Vagina (tissue), 2 donors: ENCODE measurements at places on chromosomes 5 and 9. TPM values are rescaled to one million over a fixed set of nuclear protein-coding genes. Genes with fewer than 3 reads are reported as not detected.

- H3K27ac ChIP-seq, result no peak overlapping the region
- DNase-seq, result no peak
- no peak overlapping the region for H3K4me3 ChIP-seq
- H3K27me3 ChIP-seq, result no peaks in the 10 kb centered on the region
- no peaks in the 10 kb centered on the region for H3K36me3 ChIP-seq
These were observed 44.7 kb downstream of the RGS3 start for GRCh38 chr9:113508111-113508749.

Gene GNA14
- total RNA-seq, result 11.0 TPM

- H3K27ac ChIP-seq, result no peak overlapping the region
- H3K27me3 ChIP-seq, result no peaks in the 10 kb centered on the region
- H3K36me3 ChIP-seq, result no peaks in the 10 kb centered on the region
These were observed 48.8 kb downstream of the BARX1 start for GRCh38 chr9:93906195-93906880.

- H3K4me1 ChIP-seq, result peaks cover 84% of the 10 kb centered on the region
- H3K4me3 ChIP-seq, result peak overlapping the region; percentile 34
- peak overlapping the region; percentile 97 for H3K27ac ChIP-seq
- DNase-seq, result no peak
These were observed 25.9 kb downstream of the ERGIC1 start for GRCh38 chr5:172859966-172860365.

DNA sequence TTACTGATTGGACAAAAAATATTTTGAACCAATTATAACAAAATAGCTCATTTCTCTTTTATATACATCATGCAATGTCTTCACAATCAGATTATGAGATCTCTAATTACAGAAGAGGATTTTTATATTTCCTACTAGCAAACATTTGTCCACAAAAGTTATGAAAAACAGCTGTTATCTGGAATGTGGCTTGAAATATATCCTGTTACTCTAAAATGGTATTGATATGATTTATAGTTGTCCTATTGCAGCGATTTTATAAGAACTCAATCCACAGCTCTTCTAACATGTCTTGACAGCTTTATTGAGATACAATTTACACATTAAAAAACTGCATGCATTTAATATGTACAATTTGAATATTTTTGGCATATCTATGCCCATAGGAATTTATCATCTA lies 779.9 kb upstream of the ACO1 start:
- H3K4me1 ChIP-seq, result no peaks in the 10 kb centered on the region
- no peaks in the 10 kb centered on the region for H3K27me3 ChIP-seq
- H3K36me3 ChIP-seq, result no peaks in the 10 kb centered on the region
- no peak overlapping the region for H3K4me3 ChIP-seq

Gene OR2K2
- 1.5 TPM for total RNA-seq

GRCh38 chr5:170223360-170223759 lies 9.4 kb upstream of the C5orf58 start:
- no peaks in the 10 kb centered on the region for H3K4me1 ChIP-seq
- no peak overlapping the region for H3K27ac ChIP-seq
- H3K4me3 ChIP-seq, result no peak overlapping the region
- no peaks in the 10 kb centered on the region for H3K27me3 ChIP-seq
- H3K36me3 ChIP-seq, result no peaks in the 10 kb centered on the region

Gene STPG3
- not detected for total RNA-seq

Gene DTWD2
- 7.9 TPM for total RNA-seq

Gene ROR2
- total RNA-seq, result 22.3 TPM

Gene CCDC152
- total RNA-seq, result not detected

- H3K36me3 ChIP-seq, result no peaks in the 10 kb centered on the region
- no peak overlapping the region for H3K27ac ChIP-seq
- H3K4me1 ChIP-seq, result no peaks in the 10 kb centered on the region
- H3K4me3 ChIP-seq, result no peak overlapping the region
These were observed 247.6 kb upstream of the FBXL7 start for GRCh38 chr5:15252331-15252730.

Gene KIF27
- 6.1 TPM for total RNA-seq

- peaks cover 9% of the 10 kb centered on the region for H3K36me3 ChIP-seq
- peaks cover 9% of the 10 kb centered on the region for H3K4me1 ChIP-seq
- H3K27me3 ChIP-seq, result no peaks in the 10 kb centered on the region
- no peak for DNase-seq
- no peak overlapping the region for H3K4me3 ChIP-seq
These were observed 6.9 kb downstream of the TSC1 start for GRCh38 chr9:132937463-132937901.

DNA sequence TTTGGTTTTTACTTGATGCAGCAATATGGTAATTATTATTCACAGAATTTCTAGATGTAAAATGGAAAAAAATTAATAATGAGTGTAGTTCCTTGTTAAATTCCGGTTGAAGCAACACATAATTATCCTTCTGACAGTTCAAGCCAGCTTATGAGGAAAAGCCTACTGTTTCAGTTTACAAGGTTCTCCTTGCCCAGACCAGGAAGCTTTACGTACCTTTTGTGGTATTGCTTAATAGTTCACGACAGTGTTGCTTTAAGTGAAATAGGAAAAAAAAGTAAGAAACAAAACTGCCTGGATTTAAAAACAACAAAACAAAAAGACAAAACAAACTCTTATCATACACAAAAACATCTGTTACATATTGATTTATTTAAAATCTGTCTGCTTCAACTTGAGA lies 547.3 kb upstream of the C9orf72 start:
- no peaks in the 10 kb centered on the region for H3K4me1 ChIP-seq
- no peaks in the 10 kb centered on the region for H3K27me3 ChIP-seq
- no peak for DNase-seq
- H3K36me3 ChIP-seq, result no peaks in the 10 kb centered on the region

- DNase-seq, result no peak
- H3K4me3 ChIP-seq, result no peak overlapping the region
- H3K4me1 ChIP-seq, result no peaks in the 10 kb centered on the region
- no peaks in the 10 kb centered on the region for H3K27me3 ChIP-seq
- no peak overlapping the region for H3K27ac ChIP-seq
These were observed 439.6 kb upstream of the PTGER4 start for GRCh38 chr5:40240111-40240510.

Gene ORM2
- total RNA-seq, result not detected

Gene PDE6A
- 0.25 TPM for total RNA-seq

GRCh38 chr9:133113949-133114885 lies 6.8 kb downstream of the RALGDS start:
- peak overlapping the region; percentile 62 for H3K27ac ChIP-seq
- H3K4me3 ChIP-seq, result no peak overlapping the region
- no peaks in the 10 kb centered on the region for H3K27me3 ChIP-seq

Gene ZNF367
- 0.74 TPM for total RNA-seq

DNA sequence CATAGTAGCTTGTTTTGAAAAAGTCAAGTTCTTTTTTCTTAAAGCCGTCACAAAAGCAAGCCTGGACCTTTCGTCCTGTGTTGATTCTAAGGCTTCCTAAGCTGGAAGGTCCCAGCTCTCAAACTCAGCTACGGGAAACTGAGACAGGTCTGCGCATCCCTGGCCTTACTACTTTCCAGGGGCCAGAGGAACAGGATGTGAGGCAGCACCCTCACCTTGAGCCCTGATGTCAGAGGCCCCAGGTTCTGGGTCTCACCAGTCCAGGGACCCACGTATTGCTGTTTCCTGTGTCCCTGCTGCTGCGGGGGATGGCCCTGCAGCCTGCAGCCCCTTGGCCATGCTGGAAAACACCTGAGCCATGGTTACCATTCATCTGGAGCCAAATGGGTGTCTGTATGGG lies 123.9 kb downstream of the COL23A1 start:
- no peak for DNase-seq
- H3K4me1 ChIP-seq, result peaks cover 14% of the 10 kb centered on the region
- H3K27me3 ChIP-seq, result no peaks in the 10 kb centered on the region
- H3K27ac ChIP-seq, result no peak overlapping the region
- no peak overlapping the region for H3K4me3 ChIP-seq

DNA sequence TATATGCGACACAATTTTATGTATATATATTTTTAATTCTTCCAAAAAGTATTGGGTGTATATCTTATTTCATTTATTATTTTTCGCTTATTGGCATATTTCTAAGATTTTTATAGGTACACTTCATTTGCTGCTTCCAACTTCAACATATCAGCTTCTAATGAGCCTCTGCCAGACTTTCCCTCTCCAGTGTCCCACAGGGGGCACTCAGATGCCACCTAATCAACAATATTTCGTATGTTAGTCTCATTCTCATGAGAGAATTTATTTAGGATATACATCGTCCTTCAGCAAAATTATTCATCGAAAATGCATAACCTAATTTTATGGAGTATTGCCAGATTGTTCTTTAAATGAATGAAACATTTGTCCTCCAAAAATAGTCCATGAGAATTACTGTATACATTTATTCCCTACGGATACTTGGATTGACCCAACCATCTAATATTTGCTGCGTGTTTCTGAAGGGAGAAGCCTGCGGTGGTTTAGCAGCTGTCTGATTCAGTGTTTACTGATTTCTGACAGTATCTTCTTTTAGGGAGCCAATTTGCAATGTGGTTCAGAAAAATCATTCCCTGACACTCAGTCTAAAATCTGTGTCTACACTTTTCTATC lies 100.6 kb upstream of the SELENOP start:
- no peaks in the 10 kb centered on the region for H3K36me3 ChIP-seq
- no peaks in the 10 kb centered on the region for H3K27me3 ChIP-seq
- H3K4me1 ChIP-seq, result no peaks in the 10 kb centered on the region
- no peak overlapping the region for H3K27ac ChIP-seq
- DNase-seq, result no peak
- H3K4me3 ChIP-seq, result no peak overlapping the region

DNA sequence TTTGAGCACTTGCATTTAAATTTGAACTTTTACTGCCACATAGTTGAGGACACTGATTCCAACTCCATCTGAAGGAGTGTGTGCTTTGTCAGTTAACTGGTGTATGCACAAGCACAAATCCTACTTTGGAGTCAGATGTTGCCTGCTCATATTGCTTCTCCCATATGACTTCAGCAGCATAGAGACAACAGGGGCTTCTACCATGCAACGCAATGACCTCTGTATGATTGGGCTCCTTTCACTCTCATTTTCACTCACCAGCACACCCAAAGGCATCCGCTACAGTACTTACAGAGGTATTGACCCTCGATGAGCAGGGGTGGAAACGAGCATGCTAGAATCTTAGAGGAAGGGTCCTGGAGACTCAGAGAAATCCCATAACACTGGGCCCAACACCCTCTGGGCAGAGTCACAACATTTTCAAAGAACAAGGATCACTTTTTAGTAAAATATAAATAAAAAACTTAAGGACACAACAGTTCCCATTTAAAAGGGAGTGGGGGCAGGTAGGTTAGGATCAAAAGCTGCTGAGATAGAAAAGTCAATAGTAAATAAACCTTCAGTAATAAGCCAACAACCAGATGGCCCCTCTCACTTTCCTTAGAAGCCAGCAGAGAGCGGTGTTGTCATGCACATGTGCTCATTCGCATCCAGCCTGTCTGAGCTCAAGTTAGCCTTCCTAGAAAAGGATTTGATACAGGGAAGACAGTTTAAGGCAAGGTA lies 203.8 kb downstream of the SNCAIP start:
- DNase-seq, result no peak
- no peak overlapping the region for H3K27ac ChIP-seq
- no peaks in the 10 kb centered on the region for H3K27me3 ChIP-seq
- no peak overlapping the region for H3K4me3 ChIP-seq
- no peaks in the 10 kb centered on the region for H3K36me3 ChIP-seq
- no peaks in the 10 kb centered on the region for H3K4me1 ChIP-seq

Gene HSDL2
- total RNA-seq, result 25.8 TPM

Gene LVRN
- 1.7 TPM for total RNA-seq

GRCh38 chr9:135951889-135952663 lies 9.1 kb downstream of the UBAC1 start:
- H3K27me3 ChIP-seq, result no peaks in the 10 kb centered on the region
- no peak overlapping the region for H3K27ac ChIP-seq
- peaks cover 10% of the 10 kb centered on the region for H3K4me1 ChIP-seq
- H3K36me3 ChIP-seq, result peaks cover 43% of the 10 kb centered on the region
- H3K4me3 ChIP-seq, result no peak overlapping the region

DNA sequence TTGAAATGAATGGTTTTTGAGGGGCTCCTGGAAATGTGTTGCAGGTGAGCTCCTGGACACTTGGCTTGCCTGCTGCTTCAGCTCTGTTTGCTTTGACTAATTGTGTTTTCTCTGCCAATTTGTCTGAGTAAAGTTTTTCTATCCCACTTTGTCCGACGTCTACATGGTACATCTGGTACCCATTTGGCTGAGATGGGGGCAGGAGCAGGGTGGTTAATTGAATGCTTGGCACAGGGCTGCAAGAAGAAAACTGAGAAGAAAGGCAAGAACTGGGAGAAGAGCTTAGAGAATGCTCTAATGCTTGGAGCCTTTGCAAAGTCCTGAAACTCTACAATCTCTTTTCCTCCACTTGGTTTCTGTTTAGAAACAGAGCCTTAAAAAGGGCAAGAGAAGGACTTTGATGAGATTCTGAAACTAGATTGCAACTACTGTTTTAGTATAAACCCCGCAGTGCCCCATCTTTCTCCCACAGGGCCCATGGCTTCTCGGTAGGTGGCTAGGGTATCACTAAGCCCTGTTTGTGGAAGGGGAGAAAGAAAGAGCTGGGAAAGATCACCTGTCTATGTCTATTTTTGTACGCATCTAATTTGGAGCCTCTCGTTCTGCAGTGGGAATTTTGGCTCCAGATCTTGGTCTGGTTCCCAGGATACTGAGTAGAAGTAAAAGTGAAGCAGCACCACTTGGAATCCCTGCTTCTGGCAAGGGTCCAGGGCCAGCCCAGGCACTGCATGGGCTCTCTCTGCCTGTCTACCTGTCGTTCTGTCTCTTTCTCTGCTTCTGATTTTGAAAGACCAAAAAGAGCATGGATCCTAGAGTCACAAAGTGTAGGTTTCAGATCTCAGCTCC lies 214.4 kb downstream of the SEMA6A start:
- H3K4me1 ChIP-seq, result peaks cover 12% of the 10 kb centered on the region
- H3K27me3 ChIP-seq, result no peaks in the 10 kb centered on the region
- DNase-seq, result no peak
- no peaks in the 10 kb centered on the region for H3K36me3 ChIP-seq
- no peak overlapping the region for H3K27ac ChIP-seq

DNA sequence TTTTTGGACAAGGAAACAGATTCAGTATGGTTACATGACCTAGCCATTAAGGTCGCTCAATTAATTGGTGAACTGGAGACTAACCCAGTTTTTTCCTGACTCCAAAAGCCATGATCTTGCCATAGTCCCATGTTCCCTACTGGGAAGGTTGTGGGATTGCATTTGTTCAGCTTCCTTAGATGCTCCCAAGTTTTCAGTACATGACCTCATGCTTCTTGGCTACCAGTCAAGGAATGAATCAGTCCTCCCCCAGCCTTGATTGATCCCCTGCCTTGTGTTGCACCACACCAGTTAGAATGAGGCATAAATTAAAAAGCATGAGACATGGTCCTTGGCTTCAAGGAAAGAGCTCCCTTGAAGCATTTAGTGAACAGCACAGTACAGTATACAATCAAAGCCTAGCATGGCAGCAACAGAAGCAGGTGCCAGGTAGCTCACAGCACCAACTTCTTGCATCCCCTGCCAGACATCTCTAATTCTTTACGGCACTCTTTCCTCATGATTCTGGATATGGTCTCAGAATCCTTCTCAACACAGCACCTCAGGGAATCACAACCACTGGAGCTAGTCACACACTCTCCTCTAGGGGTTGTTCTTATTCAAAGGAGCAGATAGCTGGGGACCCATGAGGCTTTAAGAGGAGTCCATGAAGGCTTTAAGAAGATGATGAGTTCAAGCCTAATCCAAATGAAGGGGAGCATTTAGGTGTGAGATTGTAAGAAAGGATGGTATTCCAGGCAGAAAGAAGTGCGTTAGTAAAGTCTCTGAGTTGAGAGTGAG lies 295.5 kb upstream of the CLINT1 start:
- peaks cover 14% of the 10 kb centered on the region for H3K4me1 ChIP-seq
- H3K36me3 ChIP-seq, result no peaks in the 10 kb centered on the region
- no peak for DNase-seq
- H3K4me3 ChIP-seq, result no peak overlapping the region
- H3K27ac ChIP-seq, result no peak overlapping the region

Gene KCNIP1
- not detected for total RNA-seq
